ENCODE measurements at places on chromosomes 7 and 10.
A peak's percentile ranks its signal among the peaks of the same experiment; 100 is the strongest.

GRCh38 chr10:106788982-106789381, 375.5 kb downstream of the SORCS1 start:
- no peak for DNase-seq

- DNase-seq: no peak
Observed at GRCh38 chr10:98318861-98319260, 50.9 kb upstream of the LOXL4 start.

DNA sequence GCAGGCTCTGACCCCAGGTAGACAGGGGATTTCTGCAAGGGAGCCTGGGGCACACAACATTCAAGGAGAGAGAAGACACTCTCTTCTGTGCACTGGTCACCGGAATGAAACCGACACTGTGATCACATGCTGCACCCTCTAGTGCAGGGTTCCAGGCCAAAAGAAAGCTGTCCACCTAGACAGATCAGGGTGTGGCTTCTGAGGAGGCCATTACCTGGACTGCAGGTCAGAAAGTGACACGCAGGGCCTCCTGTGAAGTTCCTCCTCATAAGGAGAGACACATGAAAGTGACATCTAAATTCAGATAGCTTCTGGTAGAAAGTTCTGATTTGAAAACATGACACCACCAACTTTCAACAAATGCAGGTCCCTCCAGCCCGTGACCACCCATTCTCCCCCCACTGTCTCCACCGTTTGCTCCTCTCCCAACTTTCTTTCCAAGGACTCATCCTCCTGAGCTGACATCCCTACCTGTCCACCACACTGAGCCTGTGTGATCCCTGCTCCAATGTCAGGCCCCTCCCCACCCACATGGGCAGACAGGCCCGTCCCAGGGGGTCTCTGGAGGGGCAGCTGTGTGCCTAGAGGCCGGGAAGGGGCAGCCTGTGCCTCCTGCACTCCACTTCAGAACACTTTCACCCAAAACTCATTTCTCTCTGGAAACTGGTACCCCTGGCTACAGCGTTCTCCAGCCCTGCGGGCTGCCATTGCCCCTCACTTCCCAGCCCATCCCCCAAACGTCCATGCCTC, 198.0 kb downstream of the TNS3 start:
- DNase-seq: no peak

- DNase-seq: no peak
Observed at GRCh38 chr10:128124813-128125403, 1.3 kb downstream of the MKI67 start.

GRCh38 chr10:3691482-3691881, 93.5 kb downstream of the KLF6 start:
- DNase-seq: no peak

- no peak for DNase-seq
Observed at GRCh38 chr7:131508754-131509486, 47.5 kb downstream of the PODXL start.

DNA sequence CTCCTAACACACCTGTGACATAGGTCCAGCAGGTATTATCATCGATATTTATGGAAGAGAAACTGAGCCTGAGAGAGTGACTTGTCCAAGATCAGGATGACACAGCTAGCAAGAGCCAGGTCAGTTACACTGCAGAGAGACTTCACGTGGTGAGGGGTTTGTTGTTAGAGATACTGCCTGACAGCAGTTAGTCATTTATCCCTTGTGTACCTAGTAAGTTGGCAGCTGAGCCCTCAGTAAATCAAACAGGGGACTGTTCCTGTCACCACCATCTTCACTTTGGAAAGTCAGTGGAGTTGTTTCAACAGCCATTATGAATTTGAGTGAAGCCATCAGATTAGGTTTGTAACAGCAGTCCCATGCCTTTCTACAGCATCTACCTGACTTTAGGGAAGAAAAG, 87.5 kb upstream of the GATA3 start:
- no peak for DNase-seq

- DNase-seq: no peak
Observed at GRCh38 chr10:86668297-86669165, at the start of gene LDB3. Gene LDB3, plus strand, starts transcription at chr10:86668511. Its CDS starts 181 bp downstream, at chr10:86668692.

DNA sequence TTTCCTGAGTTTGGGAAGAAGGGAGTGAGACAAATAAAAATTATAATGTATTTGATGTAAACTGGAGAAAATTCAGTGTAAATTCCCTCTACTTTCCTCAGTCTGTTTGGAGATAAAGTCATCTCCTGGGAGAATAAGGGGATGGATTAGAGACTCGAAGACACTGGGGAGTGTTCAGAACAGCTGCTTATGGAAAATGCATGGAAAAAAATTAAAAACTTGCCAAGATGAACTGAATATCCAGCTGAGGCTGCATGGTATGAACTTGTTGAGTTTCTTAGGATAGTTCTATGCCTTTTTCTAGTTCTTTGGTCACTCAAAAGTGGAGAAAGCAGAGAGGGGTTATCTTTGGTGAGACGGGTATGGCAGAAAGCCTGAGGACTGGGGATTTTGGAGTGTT, 210.5 kb downstream of the BICC1 start:
- DNase-seq: no peak

DNA sequence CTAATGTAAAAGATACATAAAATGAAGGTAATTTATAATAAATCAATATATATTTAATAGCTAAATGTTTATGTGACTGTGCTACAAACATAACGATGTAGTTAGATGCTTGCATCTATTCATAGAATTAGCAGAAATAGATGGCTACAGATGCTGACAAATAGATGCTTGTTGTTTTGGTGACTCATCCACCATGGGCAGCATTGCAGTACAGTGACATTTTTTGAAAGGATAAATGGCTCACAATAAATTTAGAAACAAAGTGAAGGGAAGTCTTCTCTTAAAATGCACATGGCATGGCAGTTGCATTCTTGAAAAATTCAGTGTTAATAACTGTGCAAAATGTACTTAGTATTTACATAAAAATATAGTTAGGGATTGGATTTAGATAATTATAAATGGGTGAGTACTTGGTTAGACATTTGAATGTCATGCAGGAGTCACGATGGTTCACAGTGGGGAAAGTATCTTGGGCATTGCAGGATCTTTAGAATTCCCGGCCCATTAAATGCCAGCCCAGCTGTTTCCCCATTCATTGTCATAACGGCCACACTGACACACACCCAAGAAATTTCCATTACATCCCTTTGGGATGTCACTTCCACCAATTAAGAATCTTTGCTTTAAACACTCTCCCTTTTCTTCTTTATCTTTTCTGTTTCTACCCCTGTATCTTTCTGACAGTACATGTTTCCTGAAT, 564.1 kb downstream of the ATRNL1 start:
- no peak for DNase-seq

DNA sequence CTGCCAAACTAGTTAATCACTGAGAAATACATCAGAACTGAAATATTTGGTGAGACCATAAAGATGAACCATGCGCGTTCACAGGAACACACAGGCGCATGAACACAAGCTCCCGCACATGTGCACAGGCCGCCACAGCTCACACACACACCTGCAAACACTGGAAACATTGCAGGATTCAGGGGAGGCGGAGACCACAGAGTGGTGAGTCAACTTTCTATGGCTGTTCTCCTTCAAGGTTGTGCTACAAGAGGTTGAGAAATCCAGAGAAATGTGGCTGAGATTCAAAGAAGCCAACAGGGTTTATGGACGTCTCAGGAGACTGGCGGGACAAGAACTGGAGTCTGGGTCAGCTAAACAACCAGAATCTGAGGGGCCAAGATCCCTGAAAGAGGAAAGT, 17.8 kb downstream of the ESYT2 start:
- no peak for DNase-seq

GRCh38 chr10:15227611-15228372, 59.3 kb upstream of the NMT2 start:
- DNase-seq: no peak

GRCh38 chr7:6273917-6274630, 1.6 kb upstream of the CYTH3 start:
- DNase-seq: no peak

DNA sequence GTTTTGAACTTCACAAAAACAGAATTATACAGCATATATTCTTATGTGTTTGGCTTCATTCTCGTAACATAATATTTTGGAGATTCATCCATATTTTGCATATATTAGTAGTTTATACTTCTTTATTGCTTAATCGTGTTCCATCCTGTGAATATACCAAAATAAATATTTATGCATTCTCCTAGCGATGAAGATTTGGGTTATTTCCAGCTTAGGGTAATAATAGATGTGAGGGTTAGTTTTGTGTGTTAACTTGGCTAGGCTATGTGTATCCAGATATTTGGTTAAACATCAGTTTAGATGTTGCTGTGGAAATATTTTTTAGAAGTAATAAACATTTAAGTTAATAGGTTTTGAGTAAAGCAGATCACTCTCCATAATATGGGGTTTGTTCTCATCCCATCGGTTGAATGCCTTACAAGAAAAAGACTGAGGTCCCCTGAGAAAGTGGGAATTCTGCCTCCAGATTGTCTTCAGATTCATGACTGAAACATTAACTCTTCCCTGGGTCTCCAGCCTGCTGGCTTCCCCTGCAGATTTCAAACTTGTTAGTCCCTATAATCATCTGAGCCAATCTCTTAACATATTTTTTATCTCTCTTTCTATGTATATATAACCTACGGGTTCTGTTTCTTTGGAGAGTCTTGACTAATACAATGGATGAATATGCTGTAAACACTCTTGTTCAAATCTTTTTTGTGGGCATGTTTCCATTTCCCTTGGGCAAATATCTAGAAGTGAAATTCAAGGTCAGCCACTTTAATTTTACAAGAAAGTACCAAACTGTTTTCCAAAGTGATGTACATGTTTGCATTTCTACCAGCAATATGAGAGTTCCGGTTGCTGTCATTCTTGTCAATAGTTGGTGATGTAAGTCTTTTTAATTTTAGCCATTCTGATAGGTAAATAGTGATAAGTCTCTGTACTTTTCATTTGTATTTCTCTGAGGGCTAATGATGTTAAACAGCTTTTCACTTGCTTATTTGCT, 48.7 kb downstream of the PDK4 start:
- no peak for DNase-seq

- no peak for DNase-seq
Observed at GRCh38 chr7:84191842-84192241, 2.7 kb downstream of the SEMA3A start.

DNA sequence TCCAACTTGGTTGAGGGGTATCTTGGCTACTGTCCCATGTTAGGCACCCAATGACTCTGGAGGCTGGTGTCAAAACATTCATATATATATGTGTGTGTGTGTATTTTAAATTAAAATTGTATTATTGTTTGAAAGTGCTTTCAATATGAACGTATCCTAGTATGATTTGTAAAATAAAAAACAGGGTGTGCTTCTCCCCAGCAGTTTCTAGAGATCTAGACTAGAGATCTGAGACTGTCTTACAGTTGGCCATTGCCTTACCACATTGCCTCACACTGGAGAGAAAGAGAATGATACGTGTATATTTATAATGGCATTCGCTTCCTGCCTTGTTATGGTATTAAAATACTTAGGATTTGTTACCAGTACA, 1.2 kb downstream of the BAG3 start:
- DNase-seq: no peak

GRCh38 chr10:96612055-96612830, 25.4 kb upstream of the TM9SF3 start:
- DNase-seq: peak; percentile 91

GRCh38 chr10:29214551-29214950, 74.3 kb upstream of the LYZL1 start:
- no peak for DNase-seq

GRCh38 chr10:89683883-89684282, 17.5 kb upstream of the KIF20B start:
- no peak for DNase-seq

GRCh38 chr10:80949785-80950184, 412.1 kb downstream of the SH2D4B start:
- DNase-seq: no peak

- no peak for DNase-seq
Observed at GRCh38 chr7:94182721-94183120, 178.6 kb upstream of the BET1 start.

- DNase-seq: no peak
Observed at GRCh38 chr10:2202401-2202800, 465.1 kb upstream of the ADARB2 start.

DNA sequence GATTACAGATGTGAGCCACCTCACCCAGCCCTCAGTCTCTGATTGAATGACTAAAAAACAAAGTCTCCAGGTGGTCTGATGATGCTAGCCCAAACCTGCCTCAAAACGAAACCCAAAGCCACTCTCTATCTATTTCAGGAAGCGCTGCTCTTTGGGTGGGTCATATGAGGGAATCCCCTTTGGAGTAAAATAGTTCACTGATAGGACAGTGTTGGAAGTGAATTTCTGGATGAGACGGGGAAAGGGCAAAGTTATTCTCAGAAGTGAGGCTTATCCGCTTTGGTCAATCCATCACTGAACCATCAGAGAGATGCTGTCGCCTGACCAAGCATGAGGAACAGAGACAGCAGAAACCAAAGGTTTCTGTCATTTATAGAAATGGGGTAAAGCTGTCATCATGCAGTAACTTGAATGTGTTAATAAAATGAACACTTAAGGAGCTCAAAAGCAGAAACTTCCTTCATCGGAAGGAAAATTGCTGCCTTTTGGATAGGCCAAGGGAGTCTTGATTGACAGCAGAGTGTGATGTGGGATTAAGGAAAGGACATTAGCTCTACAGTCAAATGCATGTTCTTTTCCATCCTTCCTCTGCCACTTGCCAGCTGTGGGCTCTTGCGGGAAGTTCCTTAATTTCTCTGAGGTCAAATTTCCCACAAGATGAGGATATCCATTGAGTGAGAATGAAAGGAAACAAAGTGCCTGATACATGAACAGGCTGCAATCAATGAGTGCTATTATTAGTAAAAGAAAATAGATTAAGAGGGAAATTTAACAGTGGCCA, 64.9 kb upstream of the C1QL3 start:
- DNase-seq: no peak

- DNase-seq: no peak
Observed at GRCh38 chr7:30172451-30172850, 37.7 kb downstream of the MTURN start.

- DNase-seq: no peak
Observed at GRCh38 chr7:23107781-23108180, 2.2 kb downstream of the KLHL7 start.

DNA sequence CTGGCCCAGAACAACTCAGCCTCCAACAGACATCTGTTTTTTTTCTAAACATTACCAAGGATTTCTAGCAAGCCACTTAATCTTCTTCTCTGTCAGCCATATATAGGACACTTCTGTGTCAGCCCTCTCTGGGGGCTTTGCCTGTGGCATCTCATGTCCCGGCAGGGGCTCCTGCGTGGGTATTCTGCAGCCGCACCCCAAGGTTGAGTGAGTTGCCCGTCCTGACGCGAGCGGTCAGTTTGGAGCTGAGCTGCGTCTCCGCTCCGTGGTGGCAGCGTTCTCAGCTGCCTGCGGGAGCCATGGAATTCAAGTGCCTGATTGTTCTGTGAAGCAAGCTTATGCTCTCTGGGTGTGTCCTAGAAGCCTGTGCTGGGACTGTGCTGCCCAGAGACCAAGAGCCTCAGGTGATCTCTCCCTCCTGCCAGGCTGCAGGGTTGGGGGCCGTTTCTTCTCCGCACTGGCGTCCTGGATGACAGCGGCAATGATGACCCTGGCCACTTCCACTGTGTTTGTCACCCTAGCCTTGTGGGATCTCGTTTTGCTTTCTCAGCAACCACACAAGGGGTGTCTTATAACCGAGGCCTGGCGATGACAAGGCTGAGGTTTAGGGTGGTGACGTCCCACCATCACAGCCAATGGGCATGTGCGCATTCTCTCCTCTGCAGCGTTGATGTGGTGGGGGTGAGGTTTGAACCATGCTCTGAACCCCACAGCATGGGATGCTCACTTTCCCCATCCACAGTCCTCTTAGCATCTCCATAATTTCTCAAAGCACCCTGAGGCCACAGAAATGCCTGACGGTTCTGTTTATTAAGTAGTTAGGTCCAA, 612.6 kb upstream of the FOXK1 start:
- DNase-seq: no peak

- no peak for DNase-seq
Observed at GRCh38 chr10:103140469-103140868, 52.6 kb downstream of the NT5C2 start.

GRCh38 chr7:12493407-12493806, 77.1 kb upstream of the SCIN start:
- no peak for DNase-seq

All from NCI-H748 treated with DMSO at 0.1 percent for 48 hours (cell line).